ENCODE measurements at places on chromosomes 1 and 21.
A peak's percentile ranks its signal among the peaks of the same experiment; 100 is the strongest.

DNA sequence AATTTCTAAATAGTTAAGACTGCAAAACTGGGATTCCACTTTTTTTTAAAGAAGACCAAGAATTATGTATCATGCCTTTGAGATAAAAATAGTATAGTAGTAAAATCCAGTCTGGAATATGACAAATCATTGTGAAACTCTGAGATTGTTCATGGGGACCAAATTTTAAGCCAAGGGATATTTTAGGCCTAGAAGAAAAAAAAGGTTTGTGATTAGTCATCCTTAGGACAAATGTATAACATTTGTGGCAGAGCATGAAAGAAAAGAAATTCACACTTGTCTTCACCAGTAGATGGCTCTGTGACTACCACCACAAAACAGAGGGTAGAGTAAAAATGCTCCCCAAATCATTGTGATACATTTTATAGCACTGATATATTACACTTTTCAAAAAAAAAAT, 226.1 kb downstream of the KCTD3 start:
- no peak for DNase-seq

- DNase-seq, result no peak
Observed at GRCh38 chr1:176745945-176746344, 283.0 kb downstream of the PAPPA2 start.

DNA sequence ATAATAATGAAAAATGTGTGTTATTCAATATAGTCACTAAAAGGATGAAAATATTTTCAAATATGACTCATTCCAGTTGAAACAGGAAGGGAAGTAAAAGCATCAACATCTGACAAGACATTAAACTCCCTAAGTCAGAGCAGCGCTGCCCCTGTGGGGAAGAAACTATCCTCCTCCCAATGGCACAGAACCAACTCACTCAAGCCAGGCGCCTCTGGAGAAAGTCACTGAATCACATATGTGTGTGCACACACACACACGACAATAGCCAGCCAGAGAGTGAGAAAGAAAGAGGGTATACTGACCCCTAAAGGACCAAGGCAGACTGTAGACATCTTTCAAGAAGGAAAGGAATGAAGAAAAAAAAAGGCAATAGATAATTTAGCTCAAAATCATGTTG, 126.9 kb downstream of the SETD4 start:
- DNase-seq, result peak; percentile 18

GRCh38 chr1:209875515-209875914, 47.7 kb downstream of the UTP25 start:
- no peak for DNase-seq

GRCh38 chr1:218303176-218303879, 18.2 kb downstream of the RRP15 start:
- no peak for DNase-seq

DNA sequence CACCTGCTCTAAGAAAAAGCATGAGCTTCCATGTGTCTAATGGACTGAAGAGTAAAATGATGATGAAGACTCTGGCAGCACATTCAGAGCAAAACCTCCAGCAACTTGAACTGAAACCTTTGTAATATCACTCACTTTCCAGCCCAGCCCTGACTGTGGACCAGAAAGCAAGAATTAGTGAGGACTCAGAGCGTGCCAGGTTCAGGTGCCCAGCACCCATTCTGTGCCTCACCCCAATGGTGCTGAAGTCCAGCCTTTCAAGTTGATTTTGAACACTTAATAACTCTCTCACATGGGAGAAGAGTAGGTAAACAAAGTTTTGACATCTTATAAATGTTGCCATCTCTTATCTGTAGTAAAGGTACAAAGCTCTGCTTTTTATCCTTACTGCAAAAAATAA, 350.0 kb downstream of the KCNH1 start:
- no peak for DNase-seq

DNA sequence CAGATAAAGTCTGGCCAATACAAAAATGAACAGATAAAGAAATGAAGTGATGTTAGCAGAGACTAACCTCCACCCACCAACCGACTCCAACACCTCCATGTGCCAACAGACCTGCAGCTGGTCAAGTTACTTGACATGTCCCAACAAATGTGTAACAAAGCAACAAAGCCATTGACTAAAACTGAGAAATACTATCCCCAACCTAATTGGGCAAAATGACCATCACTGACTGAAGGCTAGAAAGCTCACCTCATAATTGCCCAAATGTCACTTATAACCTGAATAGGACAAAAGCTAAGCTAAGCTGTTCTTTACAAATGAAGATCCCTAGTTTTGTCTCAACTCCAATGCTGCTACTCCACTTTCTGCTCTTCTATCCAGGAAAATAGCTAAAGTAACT, 7.5 kb downstream of the KDM5B start:
- DNase-seq, result no peak

DNA sequence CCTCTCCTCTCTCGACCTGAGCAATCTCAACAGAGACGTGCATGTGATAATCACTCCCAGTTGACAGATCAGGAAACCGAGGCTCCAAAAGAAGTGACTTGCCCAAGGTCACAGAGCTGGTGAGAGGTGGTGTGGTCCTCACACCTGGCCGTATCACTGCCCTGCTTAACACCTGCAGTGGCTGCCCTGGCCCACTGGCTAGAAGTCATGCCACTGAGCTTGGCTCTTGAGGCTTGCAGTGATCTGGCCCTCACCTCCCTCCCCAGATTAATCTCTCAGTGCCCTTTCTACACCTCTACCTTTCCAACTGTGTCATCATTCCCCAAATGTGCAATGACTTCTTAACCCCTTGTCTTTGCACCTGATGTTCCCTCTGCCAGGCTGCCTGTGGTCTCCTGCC, 38.8 kb downstream of the CDCP2 start:
- DNase-seq, result no peak

GRCh38 chr21:16422702-16423101, 692.9 kb downstream of the USP25 start:
- no peak for DNase-seq

DNA sequence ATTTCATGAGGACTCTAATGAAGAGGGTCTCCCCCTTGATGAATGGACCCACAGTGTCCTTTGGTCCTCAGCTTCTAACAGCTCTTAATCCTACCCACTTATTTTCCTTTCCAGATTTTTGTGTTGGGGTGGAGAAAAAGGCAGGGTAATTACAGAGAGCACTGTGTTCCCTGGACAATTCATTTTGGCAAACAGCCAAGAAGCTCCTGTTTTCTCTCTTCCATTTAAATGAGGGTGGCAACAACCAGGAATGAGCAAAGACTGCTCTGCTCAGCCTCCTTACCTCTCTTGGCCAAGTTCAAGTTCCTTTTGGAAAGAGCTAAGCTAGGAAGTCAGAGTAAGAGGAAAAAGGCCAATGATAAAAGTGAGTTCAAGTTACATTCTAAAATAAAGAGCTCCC, 11.9 kb downstream of the XKR8 start:
- no peak for DNase-seq

DNA sequence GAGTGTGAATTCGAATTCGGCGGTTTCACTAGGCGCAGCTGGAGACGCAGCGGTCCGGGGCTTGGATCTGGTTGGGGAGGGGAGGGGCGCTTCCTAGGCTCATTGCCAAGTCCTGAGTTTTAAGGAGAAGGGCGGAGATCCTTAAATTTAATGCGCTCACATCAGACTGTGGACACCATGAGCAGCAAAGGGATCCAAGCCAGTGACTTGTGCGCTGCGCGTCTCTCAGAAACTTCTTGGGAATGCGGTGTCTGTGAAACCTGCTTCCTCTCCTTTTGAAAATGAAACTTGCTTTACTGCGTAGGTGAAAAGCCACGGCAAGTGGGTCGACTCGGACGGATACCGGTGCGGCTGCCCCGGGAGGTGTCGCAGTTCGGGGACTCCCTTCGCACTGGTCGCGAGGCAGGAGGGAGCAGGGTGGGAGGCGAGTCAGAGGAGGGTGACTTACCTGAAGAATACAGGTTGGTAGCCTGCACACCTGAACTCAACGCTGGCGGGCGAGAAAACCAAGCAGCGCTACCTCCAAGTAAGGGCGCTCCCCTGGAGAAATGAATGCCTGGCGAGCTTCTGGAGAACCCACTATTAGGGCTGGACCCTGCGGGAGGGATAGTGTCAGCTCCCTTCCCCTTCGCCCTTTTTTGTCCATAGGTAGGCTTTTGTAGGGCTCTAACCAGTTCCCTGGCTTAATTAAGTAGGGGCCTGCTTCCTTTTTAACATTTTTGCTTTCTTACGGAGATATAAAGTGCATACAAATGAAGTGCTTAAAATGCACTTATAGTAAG, 992 bp downstream of the TENT5C start:
- no peak for DNase-seq

DNA sequence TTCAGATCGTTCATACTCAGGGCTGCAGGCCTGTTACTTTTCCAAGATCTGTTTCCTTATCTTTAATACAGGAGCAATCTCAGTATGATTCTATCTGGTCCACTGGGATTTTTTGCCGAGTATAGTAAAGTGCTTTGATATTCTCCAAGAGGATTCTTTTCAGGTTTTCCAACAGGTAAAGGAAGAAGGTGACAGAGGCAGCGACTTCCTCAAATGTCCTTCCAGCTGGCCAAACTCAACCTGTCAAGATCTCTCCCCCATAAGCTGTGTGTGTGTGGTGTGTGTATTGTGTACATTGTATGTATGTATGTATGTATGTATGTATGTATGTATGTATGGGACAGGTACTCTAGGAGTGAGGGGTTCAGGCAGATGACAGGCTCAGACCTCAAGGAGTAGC, 1.1 kb downstream of the AKR1A1 start:
- DNase-seq, result no peak

DNA sequence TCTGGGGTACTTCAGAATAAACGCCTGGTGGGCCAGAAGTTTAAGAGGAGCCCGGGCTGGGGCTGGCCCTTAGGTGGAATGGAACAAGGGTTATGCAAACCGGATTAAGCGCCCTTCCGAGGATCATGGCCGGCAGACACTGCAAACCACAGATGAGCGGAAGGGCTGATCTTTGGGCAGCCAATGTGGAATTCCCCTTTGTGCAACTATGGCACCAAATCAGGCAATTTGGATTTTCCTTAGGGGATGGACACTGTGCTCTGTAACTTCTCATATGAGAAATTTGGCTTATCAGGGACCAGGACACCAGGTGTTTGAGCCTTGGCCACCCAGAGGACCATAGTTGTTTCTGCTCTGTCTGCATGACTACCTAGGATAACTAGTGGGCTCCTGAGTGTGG, 5.7 kb upstream of the IL10 start:
- DNase-seq, result no peak

GRCh38 chr1:181134543-181135436, 46.3 kb downstream of the IER5 start:
- DNase-seq, result peak; percentile 59
